Stimulated activated CD4-positive, alpha-beta T cell treated with anti-CD3 and anti-CD28 coated beads, Interleukin-15, amount 100 ng/mL, for 1 hour (primary cell): ENCODE measurements at places on chromosomes 7 and 10.

DNA sequence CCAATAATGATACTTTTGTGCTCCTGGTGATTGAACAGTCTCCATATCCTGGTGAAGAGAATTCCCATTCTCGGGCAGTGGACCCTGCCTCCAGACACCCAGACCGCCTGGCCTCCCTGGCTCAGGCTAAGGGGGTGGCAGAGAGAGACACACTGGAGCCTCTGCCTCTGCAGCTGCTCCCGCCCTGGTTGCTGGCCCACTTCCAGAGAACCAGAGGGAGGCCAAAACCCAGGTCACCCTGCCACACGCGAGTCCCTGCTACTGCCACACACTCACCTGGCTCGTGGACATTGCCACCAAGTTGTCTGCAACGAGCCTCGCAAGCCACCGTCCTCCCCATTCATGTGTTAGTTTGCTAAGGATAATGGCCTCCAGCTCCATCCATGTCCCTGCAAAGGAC is 221.8 kb downstream of the HPSE2 start:
- no peak for DNase-seq

DNA sequence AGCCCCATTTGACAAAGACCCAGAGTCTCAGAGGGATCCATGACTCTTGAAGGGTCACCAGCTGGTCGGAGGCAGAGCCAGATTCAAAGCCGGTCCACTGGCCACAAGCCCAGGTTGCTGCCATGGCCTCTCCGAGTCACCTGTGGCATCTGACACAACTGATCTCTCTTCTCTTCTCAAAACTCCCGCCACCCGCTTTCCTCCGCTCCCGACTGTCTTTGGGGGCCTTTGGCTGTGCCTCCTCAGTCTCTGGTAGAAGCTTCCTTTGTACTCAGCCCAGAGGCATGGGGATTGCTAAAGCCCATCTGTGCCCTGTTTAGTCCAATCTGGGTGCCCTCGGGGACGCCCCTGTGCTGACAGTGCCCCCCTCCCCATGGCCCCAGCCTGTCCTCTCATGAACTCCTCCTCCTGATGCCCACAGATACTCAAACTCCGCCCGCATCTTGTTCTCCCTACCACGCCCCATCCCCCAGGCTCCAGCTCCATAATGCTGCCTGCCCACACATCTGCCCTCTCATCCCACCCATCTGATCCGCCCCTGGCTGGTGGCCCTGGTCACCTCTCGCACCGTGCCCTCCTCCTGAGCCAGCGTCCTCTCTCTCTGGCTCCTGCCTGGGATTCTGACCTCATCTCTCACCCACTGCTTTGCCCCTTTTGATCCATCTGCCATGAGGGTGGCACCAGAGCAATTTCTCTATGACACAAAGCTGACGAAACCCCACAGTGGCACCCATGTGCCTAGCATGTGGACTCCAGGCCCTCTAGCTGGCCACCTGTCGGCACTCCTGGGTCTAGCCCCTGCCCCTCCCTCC is 150.6 kb downstream of the SLIT1 start:
- no peak for DNase-seq

- no peak for DNase-seq
Measured at GRCh38 chr10:17335065-17335464, 107.0 kb downstream of the VIM start.

- DNase-seq, result no peak
Measured at GRCh38 chr7:106569500-106569929, 91.4 kb downstream of the CCDC71L start.

DNA sequence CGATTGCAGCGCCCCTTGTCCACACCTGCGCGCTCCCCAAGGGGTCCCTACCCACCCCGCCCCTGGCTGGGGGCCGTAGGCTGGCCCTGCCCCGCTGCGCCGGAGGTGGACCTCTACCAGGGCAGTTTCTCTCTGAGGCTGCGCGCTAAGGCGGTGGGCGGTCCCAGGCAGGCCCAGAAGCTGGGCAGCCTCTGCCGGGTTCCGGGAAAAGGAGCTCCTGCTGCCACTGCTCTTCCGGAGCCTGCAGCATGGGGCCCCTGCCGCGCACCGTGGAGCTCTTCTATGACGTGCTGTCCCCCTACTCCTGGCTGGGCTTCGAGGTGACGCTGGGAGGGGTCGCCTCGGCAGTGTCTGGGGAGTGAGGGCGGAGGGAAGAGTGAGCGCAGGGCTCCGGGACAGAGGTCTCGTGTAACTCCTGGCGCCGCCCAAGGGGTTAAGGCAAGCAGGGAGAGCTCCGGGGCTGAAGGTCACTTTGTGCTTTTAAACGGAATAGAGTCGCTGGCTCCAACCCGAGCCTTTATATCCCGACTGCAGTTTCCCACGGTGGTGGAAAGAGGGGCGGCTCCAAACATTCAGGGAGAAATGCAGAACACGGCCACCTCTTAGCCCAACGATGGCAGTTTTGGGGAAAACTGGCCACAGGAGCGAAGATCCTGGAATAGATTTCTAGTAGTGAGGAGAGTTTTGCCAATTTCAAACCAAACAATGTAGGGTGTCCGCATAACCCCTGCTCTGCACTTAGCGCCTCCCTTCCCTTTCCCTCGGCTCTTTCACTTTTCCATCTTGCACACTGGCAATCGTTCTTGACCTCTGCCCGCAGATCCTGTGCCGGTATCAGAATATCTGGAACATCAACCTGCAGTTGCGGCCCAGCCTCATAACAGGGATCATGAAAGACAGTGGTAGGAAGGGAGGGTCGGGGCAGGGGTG is at the start of gene GSTK1:
GSTK1 (plus strand) TSS at position 176 of the 930 bp plus-strand sequence; CDS start at position 249, 73 bp downstream.
- DNase-seq, result peak; percentile 67

DNA sequence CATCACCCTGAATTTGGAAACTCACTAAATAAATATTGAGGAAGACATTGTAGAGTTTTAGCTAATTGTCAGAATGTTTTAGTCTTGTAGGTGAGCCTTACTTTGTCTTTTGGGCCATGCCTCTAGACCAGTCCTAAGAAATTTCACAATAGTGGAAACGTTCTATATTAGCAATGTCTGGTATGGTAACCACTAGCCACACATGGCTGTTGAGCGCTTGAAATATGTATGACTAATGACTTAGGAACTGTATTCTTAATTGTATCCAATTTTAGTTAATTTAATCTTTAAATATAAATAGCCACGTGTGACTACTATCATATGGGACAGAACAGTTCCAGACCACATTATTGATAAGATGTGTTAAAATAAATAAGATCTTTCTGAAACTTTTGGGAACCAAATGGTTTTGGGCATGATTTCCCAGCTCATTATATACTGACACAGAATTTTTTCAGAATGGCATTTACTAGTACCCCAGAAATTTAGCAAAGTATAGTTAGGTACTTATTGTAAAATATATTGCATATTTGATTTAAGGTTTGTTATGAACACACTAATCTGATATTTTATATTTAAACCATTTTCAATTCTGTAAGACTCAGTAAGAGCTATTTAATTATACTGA is 95.0 kb downstream of the VPS50 start:
- no peak for DNase-seq

DNA sequence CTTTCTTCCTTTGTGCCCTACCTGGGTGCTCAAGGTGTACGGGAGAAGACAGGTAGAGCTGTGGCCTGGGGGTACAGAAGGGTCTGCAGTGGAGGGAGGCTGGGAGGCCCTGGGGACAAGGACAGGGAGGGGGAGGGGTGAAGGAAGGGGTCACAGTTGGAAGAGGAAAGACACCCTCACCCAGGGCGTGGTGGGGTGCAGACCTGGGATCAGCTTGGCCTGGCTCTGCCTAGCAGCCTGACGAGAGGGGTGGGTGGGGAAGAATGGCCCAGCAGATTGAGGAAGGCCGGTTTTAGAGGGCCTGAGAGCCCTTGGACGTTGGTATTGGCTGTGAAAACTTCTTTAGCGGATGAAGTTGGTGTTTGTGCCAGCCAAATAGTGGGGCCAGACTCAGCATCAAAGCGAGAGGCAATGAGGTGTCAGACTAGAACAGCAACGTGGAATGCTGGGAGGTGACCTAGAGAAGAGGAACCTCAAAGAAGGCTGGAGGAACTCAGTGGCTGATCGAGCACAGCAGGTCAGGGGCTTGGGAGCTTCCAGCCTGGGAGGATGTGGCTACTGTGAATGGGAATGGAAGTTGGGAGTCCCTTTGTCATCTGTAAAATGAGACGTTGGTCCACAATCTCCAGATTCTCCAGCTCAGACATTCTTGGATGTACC is 18.1 kb upstream of the TRIM8 start:
- no peak for DNase-seq

DNA sequence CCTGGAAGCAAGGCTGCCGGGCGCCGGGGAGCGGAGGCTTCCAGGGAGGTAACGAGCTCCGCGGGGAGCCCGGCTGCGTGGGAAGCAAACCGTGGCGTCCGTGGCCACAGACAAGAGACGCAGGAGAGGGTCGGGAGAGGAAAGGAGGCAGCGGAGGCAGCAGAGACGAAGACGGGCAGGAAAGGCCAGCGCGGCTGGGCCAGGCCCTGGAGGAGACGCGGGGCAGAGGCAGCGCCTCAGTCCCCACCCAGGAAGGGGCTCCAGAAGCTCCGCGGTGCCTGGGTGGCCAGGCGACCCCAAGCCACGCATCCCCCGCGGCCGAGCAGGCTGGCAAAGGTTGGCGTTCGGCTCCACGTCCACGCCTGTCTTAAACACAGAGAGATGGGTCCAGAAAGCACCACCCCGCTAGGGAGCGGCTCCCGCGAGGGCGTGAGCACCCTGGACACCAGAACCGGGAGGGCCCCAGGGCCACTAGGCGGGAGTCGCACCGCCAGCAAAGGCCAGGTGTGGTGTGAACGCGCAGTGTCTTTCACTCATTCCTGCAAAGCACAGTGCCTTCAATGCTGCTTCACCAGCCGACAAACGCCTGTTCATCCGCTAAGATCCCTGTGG is 97.3 kb downstream of the PTPRN2 start:
- DNase-seq, result no peak

GRCh38 chr10:7659560-7659959 is 7.2 kb downstream of the ITIH5 start:
- DNase-seq, result no peak

DNA sequence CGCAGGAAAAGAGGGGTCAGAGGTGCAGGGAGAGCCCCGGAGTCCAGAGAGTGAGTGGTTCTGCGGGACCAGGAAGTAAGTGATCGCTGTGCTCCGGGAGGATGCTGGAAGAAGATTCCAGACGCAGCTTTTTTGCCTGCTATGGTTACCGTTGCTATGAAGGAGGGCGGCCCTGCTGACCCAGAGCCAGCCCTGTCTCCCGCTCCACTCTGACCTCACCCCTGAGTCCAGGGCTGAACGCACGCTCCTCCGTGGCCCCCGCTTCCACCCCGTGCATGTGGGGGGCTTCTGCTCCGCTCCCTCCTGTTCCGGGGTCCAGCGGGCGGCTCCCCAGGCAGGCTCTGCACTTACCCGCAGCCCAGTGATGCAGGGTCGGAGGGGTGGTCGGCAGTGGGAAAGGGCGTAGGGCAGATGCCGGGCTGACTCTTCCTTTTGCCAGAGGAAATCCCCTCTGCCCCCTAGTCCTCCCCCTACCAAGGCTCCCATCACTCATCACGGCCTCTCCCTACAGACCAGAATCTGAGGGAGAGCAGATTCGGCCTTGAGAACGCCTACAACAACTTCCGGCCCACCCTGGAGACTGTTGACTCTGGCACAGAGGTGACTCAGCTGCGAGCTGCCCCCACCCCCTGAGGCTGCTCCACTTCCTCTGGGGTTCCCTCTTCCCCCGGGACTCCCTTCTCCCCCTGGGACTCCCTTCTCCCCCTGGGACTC is 2.7 kb upstream of the MUC17 start:
- DNase-seq, result peak; percentile 51

- DNase-seq, result no peak
Measured at GRCh38 chr10:12194752-12195271, 879 bp downstream of the NUDT5 start.

DNA sequence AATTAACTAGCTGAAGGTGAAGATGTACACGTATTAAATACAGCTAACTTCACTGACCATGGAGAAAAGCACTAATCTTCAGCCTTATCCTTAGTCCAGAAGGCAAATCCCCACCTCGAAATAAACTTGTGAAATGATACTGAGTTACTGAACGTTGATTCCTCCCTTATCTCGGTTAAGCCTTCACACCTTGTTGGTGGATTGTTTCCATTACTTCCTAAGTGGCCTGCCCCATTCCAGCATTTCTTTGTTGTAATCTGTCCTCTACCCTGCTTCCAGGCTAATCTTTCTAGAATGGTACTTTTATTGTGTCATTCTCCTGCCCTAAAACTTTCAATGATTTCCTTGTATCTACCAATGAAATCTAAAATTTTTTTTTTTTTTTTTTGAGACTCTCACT is 68.6 kb downstream of the BUB3 start:
- no peak for DNase-seq

- no peak for DNase-seq
Measured at GRCh38 chr7:89623018-89623672, 531.1 kb upstream of the STEAP1 start.

GRCh38 chr10:105800641-105801040 is 1159.6 kb downstream of the SORCS3 start:
- DNase-seq, result no peak

DNA sequence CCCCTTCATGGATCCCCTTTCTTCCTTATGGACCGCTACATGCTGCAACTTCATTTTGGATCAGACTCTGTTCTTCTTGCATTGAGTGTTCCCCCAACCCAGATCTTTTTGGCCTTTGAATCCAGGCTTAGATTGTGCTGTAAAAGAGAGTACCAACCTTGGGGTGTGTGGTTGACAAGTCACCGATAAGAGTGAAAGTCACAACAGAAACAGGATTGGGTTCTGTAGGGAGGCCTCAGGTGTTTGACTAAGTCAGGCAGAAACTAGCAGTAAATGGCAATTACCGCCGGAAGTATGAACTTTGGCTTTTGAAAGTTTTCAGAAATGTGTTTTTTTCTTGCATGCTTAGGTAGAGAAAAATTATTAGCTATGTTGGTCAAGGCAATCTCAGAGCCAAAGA is 89.3 kb downstream of the TMEM106B start:
- DNase-seq, result no peak

GRCh38 chr7:105388356-105389087 is at the start of gene SRPK2:
Gene SRPK2 (minus strand): TSS chr7:105388921.
- peak; percentile 70 for DNase-seq
